Bronchial epithelial cell (primary cell): ENCODE measurements at places on chromosomes 11 and 22. TPM values are rescaled to one million over a fixed set of nuclear protein-coding genes. Genes with fewer than 3 reads are reported as not detected.

GRCh38 chr11:82229341-82229740, 504.3 kb downstream of the FAM181B start:
- DNase-seq, result peak; percentile 20

- no peak for DNase-seq
Observed at GRCh38 chr11:101931692-101932091, 15.4 kb upstream of the ANGPTL5 start.

The GRAMD4 gene
- 16.8 and 27.3 TPM in 2 replicates for total RNA-seq

- DNase-seq, result no peak
Observed at GRCh38 chr22:20405291-20405930, 11.5 kb downstream of the ZNF74 start.

DNA sequence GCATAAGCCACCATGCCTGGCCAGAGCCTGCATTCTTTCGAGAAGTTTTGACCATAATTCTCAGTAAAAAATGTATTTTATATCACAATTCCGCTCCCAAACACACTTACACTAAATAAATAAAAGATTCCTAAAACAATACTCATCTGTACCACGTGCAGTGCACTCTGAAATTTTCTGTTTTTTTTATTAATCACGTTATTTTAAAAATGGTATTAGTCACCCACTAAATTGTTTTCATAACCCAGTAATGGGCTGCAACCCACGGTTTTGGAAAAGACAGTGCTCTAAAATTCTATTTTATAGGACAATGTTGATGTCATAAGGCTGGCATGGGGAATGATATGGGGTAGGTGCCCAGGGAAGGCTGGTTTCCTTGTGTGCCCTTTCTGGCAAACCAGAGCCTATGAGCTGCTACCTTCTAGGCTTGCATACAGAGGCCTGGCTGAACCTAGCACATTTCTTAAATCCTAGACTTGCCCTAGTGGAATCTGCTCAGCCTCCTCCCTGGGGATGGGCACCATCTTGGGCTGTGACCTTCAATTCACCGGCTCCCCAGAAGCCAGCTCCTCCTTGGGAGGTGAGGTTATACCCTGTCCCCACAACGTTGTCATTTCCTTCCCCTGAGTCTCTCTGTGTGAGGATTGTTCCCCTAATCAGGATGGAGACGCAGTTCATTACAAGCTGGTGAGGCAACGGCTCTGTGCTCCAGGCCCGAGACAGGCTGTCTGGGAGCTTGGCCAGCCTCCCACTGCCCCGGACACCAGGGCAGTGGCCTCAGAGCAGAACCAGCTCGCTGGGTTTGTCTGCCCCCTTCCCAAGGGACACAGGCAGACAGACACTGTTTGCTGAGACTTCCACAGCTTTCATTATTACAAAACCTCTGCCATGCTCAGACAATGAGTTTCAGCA, 116.5 kb upstream of the NAV2 start:
- DNase-seq, result peak; percentile 42

DNA sequence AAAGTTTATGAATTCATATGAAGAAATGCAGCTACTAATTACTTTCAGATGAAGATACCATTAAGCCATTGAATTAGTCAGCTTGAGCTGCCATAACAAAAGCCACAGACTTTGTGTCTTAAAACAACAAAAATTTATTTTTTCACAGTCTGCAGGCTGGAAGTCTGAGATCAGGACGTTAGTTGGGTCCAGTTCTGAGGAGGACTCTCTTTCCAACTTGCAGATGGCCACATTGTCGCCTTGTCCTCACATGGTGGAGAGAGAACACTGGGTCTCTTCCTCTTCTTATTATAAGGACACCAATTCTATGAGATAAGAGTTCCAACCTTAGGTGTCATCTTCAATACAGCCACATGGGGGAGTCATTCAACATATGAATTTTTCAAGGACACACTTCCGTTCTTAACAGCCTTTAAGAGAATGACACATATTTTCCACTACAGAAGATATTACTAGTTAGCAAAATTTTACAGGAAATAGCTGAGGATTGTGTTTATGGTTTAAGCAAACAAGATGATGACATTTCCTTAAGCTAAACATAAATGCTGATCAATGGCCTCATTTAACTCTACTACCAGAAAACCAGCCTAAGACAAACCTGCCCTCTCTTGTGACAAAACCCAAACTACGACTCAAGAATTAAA, 56.0 kb downstream of the DCUN1D5 start:
- peak; percentile 88 for DNase-seq

- no peak for DNase-seq
Observed at GRCh38 chr11:4019891-4020290, 74.7 kb upstream of the RRM1 start.

- DNase-seq, result no peak
Observed at GRCh38 chr11:15641271-15642045, 526.7 kb downstream of the INSC start.

The KCNQ1OT1 gene
- total RNA-seq, result 0.53 and 0.64 TPM in 2 replicates

The CTR9 gene
- total RNA-seq, result 16.8 and 24.7 TPM in 2 replicates

- no peak for DNase-seq
Observed at GRCh38 chr11:47641600-47642098, 710 bp downstream of the MTCH2 start.

- no peak for DNase-seq
Observed at GRCh38 chr22:32661737-32662586, 139.5 kb upstream of the TIMP3 start.

- peak; percentile 28 for DNase-seq
Observed at GRCh38 chr11:103947546-103947919, 88.9 kb upstream of the DDI1 start.

The KCTD17 gene
- 7.4 and 22.3 TPM in 2 replicates for total RNA-seq

DNA sequence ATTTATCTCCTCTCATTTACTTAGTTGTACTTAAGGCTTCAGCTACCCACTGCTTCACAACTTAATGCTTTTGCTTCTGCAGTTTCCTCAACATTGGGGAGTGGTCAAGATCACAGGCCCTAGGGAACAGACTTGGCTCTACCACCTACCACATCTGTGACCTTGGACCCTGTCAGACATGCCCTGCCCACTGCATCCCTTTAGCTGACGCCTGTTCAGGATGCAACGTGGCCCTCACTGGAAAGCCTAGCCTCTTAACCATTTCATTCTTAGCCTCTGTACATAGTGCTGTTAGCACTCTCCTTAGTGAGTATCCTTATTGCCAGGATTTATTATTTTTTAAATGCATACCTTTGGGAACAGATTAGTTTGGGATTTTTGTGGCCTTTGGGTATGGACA, 34.4 kb downstream of the TNRC6B start:
- DNase-seq, result no peak

GRCh38 chr11:73416786-73417185, 40.6 kb downstream of the RELT start:
- DNase-seq, result peak; percentile 15

GRCh38 chr11:85698195-85698594, 12.2 kb upstream of the CCDC89 start:
- peak; percentile 49 for DNase-seq

GRCh38 chr11:17604201-17604914, 57.3 kb downstream of the OTOG start:
- peak; percentile 12 for DNase-seq

DNA sequence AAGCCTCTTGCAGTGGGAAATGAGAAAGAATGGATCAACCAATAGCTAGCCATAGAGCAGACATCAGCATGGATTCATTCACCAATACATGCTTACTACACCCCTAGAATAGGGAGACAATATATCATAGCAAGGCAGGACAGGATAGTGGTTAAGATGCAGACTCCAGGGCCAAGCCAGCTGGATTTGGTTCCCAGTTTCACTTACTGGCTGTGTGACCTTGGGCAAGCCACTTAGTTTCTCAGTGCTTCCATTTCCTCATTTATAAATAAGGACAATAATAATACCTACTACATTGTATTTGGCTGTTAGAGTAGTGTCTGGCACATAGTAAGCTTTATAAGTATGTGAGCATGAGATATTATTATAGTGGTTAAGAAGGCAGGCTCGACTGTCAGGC, 7.1 kb downstream of the DCHS1 start:
- DNase-seq, result no peak

The KCNE3 gene
- 0.13 and 0.26 TPM in 2 replicates for total RNA-seq

- peak; percentile 44 for DNase-seq
Observed at GRCh38 chr22:49934160-49934890, 15.9 kb downstream of the CRELD2 start.
